ENCODE measurements at places on chromosomes 6 and 20.

DNA sequence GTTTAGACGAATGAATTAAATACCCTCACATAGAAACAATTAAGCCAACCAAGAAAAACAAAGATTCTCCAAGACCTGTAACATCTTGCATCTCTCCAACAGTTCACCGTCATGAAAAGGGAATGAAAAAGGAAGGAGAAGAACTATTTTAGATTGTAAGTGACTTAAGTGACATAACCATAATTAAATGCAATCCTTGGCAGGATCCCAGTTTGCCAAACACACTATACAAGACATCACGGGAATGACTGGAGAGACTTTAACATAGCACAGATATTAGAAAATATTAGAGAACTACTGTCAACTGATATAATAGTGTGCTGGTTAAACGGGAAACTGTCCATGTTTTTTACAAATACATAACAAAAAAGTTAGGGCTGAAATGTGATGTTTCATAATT, 22.2 kb downstream of the EPB41L2 start:
- DNase-seq: no peak

DNA sequence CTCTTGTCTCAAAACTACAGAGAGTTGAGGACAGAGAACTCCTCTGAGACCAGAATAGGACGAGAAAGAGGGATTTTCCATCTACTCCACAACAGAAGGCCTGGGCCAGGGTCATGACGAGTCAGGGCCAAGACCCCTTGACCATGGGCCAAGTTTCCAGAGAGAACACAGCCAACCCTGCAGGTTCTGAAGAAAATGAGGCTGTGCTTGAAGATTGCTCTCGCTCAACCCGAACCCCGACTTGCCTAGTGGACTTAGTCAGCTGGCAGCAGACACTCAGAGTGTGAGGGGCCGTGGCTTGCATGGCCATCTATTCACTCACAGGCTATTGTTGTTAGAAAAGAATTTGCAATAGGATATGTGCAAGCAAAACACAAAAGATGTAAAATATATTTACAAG, 54.5 kb downstream of the TMEM242 start:
- no peak for DNase-seq

DNA sequence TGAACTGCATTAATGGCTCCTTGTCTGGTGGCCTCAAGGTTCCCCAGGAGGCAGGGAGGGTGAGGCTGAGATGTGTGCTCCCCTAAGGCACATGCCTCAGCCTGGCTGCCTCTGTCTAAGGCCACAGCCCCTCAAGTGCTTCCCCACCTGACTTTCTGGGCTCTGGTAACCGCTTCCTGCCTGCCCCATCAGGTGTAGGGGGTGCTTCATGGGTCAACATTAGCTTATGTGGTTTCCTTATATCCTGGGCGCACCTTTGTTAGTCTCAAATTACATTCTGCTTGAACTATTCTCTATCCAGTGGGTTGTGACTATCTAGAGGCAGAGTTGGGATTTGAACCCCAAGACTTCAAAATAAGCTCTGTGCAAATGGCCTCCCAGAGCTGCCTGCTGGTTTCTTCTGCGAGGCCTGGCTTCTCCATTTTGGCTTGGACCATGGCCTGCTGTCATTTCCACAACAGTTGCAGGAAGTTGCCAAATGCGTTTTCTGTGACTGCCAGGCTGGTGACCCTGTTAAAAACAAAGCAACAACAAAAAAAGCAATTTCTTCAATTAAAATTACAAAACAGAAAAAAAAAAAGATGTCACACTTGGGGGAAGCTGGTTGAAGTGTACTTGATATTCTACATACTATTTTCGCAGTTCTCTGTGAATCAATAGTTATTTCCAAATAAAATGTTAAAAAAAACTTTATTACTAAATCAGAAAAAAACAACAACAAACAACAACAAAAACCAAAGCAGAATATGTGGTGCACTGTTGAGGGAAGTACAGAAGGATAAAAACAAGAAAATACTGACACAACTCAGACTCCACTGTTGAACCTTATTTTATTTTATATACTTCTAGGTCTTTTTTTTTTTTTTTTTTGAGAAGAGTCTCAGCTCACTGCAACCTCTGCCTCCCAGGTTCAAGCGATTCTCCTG, 20.0 kb upstream of the ZNFX1 start:
- DNase-seq: no peak

- DNase-seq: no peak
Measured at GRCh38 chr6:168045141-168045691, 33.8 kb downstream of the FRMD1 start.

DNA sequence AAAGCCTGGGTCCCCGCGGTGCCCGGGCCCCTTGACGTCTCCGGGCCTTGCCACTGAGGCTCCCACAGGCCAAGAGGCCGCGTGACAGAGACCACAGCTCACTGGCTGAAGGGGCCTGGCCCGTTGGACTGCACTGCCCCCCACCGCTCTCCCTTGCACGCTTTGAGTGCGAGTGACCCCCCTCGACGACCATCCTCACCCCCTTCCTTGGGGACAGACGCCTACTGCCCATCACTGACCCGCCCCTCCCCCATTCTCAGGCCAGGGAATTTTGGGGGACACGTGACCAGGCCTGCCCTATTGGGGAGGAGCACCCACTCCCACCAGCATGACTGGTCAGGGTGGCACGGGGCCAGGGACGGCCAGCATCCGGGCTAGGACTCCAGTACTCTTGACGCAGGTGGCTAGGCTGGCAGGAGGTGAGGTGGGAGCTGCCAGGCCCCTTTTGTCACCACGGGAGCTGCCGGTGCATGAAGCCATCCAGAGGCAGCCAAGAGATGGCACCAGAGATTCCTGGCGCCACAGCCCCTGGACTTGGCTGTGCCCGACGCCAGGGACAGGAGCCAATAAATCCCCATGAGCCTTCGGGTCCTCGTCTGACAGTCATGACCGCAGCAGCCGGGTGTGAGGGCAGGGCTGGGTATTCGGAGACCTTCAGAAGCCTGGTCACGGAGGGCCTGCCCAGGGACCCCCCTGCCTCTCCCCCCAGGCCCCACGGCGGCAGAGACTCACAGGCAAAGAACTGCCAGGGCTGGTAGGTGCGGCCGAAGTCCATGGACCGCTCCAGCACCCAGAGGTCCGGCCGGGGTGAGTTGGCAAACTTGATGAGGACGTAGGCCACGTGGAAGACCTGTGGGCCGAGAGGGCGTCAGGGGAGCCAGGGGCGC, 14.5 kb downstream of the LAMA5 start:
- DNase-seq: no peak

DNA sequence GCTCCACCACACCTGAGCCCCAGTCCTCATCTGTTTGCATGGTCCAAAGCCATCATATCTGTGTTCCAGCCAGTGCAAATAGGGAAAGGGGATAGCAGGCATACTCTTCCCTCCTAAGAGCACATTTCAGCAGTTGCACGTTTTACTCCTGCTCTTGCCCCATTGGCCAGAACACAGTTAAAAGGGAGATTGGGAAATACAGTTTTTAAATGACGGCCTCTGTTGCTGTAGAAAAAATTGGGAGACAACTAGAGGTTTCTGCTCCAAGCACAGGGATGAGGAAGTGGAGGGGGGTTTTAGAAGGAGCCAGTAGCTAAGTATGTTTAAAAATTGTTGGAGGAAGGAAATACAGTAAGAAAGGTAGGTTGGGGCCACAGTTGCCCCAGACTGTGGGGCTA, 14.6 kb upstream of the STK35 start:
- no peak for DNase-seq
